ENCODE measurements at places on chromosomes 12 and 14.

- DNase-seq, result no peak
Observed at GRCh38 chr12:10268037-10268436, 39.6 kb upstream of the KLRD1 start.

DNA sequence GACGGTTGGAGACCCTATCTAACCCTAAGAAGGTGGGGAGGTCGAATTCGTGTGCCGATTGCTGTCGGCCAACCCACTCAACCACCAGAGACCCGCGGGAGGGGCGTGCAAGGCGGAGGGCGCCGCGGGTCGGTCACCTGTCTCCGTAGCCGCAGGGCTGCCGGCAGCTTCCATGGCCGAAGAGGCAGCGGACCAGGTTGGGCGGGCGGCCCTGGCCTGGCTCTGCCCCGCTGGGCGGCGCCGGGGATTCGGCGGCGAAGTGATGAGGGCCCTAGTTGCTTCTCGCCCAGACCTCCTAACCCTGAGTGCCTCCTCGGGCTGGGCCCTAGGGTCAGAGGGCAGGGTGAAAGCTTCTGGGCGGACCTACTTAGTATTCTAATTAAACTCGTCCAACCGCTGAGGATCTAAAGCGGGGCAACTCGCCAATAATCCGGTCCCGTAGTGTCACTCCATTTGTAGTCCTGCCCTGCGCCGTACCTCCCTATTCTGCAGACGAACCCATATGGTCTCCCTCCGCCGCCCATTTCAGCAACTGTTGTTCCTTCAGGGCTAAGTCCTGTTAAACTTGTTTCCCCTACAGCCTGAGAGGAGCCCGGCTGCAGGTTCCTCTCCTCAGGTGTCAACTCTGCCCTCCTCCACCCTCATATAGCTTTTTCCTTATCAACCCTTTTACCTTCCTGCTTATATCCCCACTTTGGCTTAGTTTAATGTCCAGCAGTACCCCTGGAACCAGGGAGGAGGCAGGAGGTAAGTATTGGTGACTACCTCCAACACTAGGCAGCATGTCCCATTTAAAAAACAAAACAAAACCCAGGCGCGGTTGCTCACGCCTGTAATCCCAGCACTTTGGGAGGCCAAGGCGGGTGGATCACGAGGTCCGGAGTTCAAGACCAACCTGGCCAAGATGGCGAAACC lies at the start of gene PYM1:
Gene PYM1, minus strand, starts transcription at position 307 of the 915 bp plus-strand sequence. Its CDS starts 133 bp downstream, at position 174.
- peak; percentile 49 for DNase-seq

DNA sequence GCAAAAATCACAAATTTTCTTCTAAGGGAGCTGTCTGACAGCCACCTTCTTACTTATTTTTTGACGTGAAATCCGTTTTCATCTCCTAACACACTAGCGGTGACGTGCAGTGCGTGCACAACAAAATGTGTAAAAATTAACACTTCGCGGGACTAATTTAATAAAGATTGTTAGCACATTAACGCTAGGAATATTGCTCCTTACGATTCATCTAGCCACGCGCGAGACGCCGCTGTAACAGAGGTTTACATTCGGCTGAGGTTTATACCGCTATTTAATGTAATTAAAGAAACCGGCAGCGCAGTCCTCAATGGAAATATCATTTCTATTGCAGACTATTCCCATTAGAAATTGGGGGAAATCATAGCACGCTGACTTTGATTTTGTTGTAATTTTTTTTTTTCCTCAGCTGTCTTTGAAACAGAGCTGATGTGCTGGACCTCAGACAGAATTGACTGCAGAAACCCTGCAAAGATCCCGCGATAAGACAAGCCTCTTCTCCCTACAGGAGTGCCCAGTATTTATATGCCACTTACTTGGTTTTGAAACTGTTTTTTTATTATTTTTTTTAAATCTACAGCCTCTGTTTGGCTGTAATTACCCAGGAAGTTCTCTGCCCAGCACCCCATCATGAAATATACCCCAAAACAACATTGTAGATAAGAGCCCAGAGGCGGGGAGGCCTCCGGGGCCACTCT lies 31.2 kb downstream of the BCL11B start:
- DNase-seq, result no peak

DNA sequence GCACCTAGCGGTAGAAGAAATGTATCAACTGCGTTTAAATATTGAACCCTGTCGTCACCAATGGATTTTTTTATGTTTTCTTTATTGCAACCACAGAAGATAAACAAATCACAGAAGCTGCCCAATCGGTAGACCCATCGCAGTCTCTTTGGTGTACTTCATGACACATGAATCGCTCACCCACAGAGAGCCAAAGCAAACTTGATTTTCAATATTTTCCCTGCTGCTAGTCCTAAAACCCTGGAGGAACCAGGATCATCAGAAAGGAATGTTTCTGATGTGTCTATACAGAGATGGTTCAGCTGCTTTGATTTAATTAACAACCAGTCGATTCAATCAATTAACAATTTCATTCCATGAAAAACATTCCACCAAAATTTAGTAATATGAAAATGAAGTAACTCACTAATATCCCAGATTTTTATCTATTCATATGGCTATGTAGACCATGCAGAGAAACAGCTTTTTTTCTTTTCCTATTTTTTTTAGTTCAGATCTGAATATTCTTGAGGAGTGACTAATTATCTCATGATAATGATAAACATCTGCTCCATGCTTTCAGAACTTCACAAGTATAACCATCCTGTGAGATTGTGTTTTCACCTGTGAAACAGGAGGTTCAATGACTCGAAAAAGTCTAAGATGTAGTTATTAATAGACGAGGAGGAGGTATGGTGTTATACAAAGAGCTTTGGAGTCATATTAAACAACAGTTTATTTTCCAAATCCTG lies 46.1 kb downstream of the DIO2 start:
- DNase-seq, result no peak

DNA sequence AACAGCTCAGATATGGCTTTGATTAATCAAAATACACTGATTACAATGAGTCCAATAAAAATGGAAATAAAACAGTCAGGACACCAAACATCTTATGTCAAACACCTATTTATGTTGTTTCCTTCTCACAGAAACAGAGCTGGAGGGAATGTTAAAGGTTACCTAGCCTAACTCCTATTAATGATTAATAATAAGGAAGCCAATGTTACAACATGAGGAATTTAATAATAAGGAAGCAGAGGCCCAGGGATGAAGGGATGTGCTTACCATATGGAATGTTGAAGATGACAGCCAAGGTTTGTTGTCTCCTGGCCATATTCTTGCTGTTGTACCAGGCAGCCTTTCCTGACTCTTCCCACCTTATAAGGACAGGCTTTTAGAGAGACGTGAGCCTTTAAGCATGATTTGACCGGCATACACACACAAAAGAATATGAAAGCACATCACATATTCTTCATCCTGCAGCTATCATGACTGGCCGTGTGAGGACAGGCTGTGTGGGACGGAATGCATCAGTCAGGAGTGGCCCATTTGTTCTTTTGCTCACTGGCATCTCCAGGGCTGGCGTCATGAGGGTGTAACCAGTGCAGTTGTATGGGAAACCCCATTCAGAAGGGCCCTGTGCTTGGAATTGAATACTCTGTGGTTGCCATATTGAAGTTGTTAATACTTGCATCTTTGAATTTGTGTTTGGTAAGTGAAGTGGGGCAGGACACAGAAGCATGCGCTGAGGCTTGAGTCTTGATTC lies 3.1 kb upstream of the GPRC5D start:
- DNase-seq, result no peak

GRCh38 chr12:14187002-14187401 lies 178.5 kb upstream of the ATF7IP start:
- DNase-seq, result no peak

DNA sequence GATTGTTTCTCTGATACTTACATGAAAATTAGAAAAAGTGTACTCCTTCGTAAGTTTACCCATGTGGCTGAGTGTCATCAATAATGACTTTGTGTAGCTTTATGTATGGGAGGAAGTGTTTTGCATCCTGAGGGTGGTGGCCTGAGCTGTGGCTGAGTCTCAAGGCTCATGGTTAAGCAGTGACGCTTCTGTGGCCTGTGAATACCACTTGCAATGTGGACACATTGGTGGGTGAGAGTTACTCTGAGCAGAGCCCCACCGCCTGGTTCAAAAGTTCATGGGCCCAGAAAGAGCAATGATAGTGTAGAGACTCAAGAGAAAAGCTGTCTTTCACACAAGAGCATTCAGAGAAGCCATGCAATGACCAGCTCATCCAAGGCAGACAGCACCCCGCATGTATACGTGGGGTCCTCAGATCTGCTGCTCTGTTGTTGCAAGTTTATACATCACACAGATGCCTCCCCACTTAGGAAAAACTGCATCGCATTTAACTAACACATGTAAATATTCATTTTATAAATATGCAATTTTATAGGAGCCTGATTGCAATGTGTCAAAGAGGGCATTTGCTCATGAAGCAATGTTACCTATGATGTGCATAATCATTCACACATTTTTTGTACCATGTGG lies 55.1 kb upstream of the FRMD6 start:
- DNase-seq, result no peak

DNA sequence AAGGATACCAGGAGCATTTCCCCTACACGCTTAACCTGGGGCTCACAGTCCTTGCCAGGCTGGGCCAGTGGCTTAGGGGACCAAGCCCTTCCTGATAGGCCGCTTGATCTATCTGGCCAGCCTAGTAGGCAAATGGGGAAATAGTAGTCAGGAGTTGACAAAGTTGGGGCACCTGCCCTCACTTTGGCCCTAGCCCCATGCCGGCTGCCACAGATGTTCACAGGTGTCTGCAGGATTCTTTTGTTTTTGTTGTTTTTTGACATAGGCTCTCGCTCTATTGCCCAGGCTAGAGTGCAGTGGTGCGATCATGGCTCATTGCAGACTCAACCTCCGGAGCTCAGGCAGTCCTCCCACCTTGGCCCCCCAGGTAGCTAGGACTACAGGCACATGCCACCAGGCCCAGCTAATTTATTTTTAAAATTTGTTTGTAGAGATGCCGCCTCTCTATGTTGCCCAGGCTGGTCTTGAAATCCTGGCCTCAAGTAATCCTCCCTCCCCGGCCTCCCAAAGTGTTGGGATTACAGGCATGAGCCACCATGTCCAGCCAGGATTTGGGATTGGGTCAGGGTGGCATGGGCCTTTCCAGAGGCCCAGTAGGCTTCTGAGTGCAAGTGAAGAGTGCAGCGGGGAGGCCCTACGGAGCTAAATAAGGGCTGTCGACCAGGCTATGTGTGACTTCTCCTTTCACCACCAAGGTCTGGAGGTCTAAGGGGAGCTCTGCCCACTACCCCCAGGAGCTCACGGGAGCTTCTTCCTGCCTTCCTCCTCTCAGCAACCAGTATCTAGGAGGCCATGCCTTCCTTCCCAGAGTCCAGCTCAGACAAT lies 15.5 kb upstream of the HDAC7 start:
- no peak for DNase-seq

- no peak for DNase-seq
Observed at GRCh38 chr14:76152333-76152681, 585 bp downstream of the GPATCH2L start.

DNA sequence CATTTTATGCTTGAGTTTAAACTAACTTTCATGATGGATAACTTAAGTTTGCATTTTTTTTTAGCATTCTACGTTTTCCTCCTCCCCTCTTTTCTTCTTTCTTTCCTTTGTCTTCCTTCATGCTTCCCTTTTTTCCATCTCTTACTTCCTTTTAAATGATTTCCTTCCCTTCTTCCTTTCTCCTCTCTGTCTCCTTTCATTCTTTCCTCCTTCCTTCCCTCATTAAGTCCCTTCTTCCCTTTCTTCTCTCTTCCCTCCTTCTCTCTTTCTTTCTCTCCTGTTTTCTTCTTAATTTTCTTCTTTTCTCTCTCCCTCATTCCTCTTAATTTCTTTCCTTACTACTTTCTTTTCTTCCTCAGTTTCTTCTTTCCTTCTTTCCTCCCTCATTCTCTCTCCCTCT lies 376.0 kb downstream of the LRIG3 start:
- DNase-seq, result no peak

GRCh38 chr12:54051026-54051842 lies 2.4 kb upstream of the HOXC4 start:
- no peak for DNase-seq

DNA sequence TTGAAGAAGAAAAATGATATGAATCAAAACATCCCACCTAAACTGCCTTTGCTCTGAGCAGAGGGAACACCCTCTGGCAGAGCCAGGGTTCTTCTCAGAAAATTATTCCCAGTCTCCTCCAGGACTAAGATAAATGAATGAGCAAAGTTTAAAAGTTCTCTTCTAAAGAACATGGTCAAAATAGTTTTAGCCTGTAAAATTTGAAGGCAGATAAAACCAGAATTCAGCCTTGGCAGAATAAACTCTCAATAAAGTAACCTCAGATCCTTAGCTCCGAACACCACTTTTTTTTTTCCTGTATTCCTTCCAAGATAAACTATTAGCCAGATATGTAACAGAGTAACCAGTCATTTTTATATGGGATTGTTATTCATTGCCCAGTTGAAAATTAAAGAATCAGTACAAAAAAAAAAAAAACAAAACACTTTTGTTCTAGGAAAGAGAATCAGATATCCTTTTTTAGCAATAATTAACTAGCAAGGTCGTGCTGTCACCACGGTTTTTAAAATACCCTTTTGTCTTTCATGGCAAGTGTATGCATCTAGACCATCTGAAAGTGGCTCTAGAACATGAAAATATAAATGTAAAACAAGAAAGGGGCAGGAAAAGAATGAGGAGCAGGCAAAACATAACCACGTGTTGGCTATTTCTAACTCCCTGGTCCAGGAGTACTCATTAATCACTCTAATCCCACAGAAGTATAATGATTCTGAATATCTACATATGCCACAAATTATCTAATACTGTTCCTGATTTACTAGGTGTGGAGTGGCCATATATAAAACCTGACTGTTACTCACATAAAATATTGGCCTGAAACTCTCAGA lies 60.8 kb downstream of the CAPZA3 start:
- DNase-seq, result no peak

DNA sequence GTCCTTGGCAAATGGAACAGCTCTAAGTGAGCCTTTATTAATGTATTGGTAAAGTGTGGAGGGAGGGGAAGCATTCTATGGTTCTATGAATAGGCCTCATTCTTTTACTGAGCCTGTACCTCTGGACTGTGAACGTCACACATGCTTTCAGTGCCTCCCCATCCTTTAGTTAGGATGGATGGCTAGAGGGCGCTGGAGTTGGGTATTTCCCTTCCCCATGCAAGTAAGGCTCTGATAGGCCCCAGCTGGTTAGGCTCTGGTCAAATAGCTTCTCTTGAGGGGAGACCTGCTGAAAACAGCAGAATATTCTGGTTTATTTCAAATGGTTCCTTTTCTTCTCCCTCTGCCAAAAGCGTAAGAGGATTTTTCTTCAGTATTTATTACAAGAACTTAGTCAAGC lies 860.9 kb upstream of the MDGA2 start:
- no peak for DNase-seq

GRCh38 chr14:66038618-66039017 lies 447.6 kb upstream of the CCDC196 start:
- no peak for DNase-seq

- no peak for DNase-seq
Observed at GRCh38 chr12:13680916-13681315, 300.5 kb downstream of the GRIN2B start.

DNA sequence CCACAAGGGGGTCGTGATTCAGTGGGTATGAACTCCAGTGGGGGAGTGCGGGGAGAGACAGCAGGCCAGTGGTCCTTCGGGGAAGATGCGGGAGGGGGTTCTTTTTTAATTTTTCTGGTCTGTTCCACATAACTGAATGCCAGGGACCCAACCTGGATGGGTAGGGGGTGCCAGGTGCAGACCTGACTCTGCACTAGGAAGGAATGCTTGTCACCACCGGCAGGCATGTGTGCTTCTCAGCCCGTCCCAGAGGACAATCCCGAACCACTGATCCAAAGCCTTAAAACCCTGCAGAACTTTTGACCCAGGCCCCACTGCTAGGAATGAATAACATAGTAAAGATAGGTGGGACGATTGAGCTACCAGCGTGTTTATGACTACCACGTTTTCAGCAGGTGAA lies 72.0 kb downstream of the DIO3 start:
- DNase-seq, result no peak
